ENCODE measurements at places on chromosomes 7 and 10.

GRCh38 chr10:50992356-50992901, 81.9 kb upstream of the PRKG1 start:
- DNase-seq = no peak

GRCh38 chr10:1542941-1543340, 194.4 kb downstream of the ADARB2 start:
- no peak for DNase-seq

- DNase-seq = peak; percentile 84
Measured at GRCh38 chr7:125316466-125316865, 386.8 kb upstream of the POT1 start.

DNA sequence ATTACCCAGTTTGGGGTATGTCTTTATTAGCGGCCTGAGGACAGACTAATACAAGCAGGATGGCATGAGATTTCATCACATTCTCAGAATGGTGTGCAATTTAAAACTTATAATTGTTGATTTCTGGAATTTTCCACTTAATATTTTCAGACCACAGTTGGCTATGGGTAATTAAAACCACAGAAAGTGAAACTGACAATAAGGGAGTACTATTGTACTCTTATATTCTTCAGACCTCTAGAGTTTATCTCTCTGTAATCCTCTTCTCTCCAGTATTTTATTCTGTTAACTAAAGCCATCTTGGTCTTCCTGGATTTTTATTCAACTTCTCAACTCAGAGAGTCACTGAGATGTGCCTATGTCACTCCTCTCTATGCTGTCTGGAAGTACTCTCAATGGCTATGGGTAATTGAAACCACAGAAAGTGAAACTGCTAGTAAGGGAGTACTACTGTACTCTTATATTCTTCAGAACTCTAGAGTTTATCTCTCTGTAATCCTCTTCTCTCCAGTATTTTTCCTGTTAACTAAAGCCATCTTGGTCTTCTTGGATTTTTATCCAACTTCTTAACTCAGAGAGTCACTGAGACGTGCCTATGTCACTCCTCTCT, 118.3 kb downstream of the PPP1R17 start:
- DNase-seq = no peak

- no peak for DNase-seq
Measured at GRCh38 chr10:63707254-63707910, 186.2 kb downstream of the REEP3 start.

GRCh38 chr10:132110111-132110521, 44.4 kb downstream of the JAKMIP3 start:
- no peak for DNase-seq

DNA sequence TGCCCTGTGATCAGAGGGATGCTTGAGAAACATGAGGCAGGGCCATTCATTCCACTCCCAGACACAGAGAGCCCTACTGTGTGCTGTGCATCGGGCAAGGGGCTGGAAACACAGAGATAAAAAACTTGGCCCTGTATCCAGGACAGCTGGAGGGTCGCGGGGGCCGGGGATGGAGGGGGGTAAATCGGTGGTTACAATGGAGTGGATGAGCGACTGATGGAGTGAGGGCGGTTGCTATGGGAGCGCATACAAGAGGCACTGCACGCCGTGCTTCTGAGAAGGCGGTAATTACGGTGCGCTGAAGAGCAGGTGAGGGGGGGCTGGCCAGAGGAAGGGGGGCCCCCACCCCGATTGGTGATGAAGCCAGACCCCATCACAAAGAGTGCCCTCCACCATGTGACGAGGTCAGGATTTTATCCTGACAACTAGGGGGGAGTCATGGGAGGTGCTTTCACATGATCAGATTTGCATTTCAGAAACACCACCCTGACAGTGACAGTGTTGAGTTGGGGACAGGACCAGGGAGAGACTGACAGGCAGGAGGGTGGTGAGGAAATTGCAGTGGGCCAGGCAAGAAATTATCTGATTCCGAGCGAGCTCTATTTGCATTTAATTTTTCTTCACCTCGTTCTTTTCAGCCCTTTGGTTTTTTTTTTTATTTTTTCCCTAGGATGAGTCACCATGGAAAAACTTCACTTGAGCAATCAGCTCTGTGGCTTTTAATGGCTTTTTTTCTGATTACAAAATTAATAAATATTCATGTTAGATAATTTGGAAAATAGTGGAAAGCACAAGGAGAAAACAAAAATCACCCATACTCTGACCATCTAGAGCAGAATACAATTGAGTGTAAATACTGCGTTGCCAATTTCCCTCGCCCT, 7.8 kb downstream of the CPA5 start:
- DNase-seq = no peak

- no peak for DNase-seq
Measured at GRCh38 chr10:77363210-77363609, 274.4 kb downstream of the KCNMA1 start.

DNA sequence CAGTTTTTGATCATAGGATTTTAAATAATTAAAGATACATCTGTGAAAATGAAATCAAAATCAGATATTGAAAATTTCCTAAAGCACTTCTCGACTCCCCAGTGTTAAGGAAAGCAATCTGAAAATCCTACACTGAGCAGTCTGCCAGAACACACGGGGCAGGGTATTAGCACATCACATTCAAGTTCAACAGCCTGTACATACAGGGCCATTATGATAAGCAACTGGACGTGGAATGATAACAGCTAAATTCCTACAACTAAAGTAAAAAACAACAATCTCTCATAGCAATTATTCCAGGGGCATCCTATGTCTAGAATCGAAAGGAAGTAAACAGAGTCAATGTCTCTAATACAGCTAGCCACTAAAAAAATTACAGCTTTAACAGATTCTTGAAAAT, 31.7 kb downstream of the TRDMT1 start:
- DNase-seq = no peak

GRCh38 chr10:130812381-130813148, 499.0 kb downstream of the TCERG1L start:
- DNase-seq = no peak

GRCh38 chr7:28591725-28592349, 179.5 kb downstream of the CREB5 start:
- DNase-seq = no peak

- DNase-seq = no peak
Measured at GRCh38 chr7:21413502-21413901, 14.4 kb upstream of the SP4 start.

DNA sequence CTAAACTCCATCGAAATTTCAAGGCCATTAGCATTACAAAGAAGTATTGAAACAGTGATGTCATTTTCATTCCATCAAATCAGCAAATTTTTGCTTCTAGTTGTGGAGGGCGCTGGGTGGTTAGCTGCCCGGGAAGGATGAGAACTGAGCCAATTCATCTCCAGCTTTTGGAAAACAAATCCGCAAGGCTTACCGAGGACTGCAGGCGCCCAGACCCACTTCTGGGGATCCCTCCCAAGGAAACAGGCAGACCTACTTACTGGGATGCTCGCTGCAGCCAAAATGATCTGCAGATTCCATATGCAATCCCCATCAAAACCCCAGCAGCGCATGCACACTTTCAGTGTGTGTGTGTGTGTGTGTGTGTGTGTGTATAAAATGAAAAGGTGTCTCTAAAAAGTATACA, 19.2 kb downstream of the TNRC18 start:
- DNase-seq = no peak

- no peak for DNase-seq
Measured at GRCh38 chr7:45660201-45660900, 86.2 kb downstream of the ADCY1 start.

DNA sequence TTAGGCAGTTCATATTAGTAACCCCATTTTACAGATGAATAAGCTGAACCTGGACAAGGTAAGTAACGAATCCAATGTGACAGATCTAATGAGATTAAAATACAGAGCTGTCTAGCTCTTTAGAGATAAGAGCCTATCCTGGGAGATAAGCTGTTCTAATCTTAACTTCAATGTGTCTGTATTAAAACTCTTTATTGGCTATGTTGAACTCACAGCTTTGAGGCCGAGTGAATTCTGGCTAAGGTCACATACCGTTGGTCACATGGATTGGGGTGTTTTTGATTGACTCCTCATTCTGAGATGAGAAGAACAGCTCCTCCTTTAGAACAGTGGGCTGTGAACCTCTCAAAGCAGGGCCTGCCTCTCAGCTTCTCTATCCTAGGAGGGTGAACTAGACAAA, 113.4 kb upstream of the EEPD1 start:
- DNase-seq = no peak

GRCh38 chr7:64612452-64612851, 49.6 kb upstream of the ZNF680 start:
- no peak for DNase-seq

GRCh38 chr7:20508109-20508508, 107.4 kb upstream of the ABCB5 start:
- DNase-seq = peak; percentile 11

- no peak for DNase-seq
Measured at GRCh38 chr10:78802431-78802830, 266.3 kb upstream of the ZMIZ1 start.

- DNase-seq = no peak
Measured at GRCh38 chr10:88999625-89000024, 9.0 kb downstream of the FAS start.

GRCh38 chr7:93232673-93233018, 480 bp downstream of the VPS50 start:
- no peak for DNase-seq

DNA sequence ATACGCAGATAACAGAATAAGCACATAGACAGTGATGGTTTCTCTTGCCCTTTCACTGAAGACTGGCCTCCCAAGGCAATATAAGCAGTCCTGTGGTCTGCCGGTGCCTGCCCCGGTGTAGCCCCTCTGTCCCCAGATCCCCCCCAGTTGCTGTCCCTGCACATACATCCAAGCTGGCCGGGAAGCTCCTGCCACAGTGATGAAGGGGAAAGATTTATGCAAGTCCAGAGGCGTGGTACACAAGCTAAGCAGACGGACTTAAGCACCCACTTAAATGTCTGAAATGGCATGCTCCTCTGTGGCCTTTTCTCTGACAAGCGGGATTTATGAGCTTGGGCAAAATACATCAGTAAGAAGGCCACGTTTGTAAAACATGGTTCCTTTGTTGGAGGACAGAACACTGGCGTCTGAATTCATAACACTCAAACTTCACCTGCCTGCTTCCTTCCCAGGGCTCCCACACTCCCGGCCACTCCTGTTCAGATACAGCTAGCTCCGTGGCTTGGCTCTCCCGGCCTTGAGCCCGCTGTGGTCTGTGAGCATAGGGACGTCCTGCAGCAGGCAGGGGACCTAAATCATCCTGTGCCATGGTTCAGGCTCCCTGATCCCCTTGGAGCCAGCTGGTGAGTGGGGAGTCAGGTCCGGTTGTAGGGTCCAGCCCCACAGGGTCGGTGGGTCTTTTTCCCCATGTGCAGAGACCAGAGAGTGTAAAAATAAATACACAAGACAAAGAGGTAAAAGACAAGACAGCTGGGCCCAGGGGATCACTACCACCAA, 61.7 kb upstream of the PPP2R2D start:
- no peak for DNase-seq

GRCh38 chr10:30861221-30861620, 170.4 kb downstream of the ZNF438 start:
- no peak for DNase-seq
